ENCODE measurements at places on chromosomes 1 and 21. TPM values are rescaled to one million over a fixed set of nuclear protein-coding genes. Genes with fewer than 3 reads are reported as not detected.

- no peak for DNase-seq
These were observed 580 bp downstream of the RBM34 start for GRCh38 chr1:235160383-235160956.

- DNase-seq, result no peak
These were observed 570.0 kb downstream of the PTPRC start for GRCh38 chr1:199208847-199209246.

DNA sequence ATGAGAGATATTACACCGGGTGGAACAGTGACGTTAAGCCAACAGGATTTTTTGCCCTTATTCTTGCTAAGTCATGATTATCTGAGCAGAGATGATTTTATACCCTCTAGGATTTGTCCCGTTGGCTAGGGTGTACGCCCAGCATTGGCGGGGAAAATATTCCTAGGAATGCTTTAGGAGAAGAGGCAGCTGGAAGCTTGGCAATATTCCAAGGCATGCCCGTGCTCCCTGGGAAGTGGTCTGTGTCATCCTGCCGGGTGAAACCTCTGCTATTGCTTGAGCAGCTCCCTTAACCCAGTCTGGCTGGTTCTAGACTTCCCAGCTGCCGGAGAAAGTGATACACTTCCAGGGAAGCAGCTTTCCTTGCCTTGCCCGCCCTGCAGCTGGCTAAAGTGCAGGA is 16.2 kb downstream of the CHRNB2 start:
- DNase-seq, result peak; percentile 18

DNA sequence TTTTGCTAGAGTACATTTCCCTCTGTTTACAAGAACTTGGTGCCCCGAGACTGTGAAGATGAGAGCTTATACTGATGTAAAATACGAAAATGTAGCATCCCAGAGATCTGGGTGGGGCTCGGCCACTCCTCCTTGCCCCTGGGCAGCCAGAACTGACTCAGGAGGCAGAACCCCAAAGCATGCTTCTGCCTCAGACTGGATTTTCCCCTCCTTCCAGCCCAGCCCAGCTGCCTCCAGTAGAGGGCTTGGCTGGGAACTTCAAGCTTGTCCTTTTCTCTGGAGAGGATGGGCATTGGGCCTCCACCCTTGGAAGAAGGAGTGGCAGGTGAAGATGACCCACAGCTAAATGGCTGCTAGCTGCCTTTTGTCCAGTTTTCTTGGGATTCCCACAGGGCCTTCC is 24.3 kb upstream of the BTG2 start:
- no peak for DNase-seq

DNA sequence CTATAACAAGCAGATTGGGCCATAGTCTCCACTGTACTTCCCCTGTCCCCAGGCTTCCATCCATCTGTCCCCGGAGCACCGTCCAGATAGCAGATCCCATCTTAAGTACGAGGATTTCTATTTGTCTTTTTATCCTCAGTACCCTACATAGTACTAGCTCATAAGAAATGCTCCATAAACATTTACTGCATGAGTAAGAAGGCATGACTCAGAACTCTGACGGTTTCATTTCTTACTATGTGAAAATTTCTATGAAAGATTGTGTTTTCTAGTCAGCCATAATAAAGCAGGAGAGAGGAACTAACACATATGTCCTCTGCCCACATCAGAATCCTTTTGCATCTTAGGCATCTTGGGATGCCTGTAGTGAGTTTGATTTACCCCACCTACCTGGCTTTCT is 49.5 kb downstream of the CHD1L start:
- no peak for DNase-seq

- no peak for DNase-seq
These were observed 122.5 kb downstream of the PCBP3 start for GRCh38 chr21:45766055-45766454.

- no peak for DNase-seq
These were observed 351.8 kb downstream of the ZNF326 start for GRCh38 chr1:90346757-90347156.

The MYOM3 gene
- total RNA-seq, result 0.13 TPM

The WDR64 gene
- total RNA-seq, result not detected

All from MG63 (cell line).